H9 (cell line): ENCODE measurements at places on chromosomes 7 and 10.

GRCh38 chr7:45073031-45073785, 15.6 kb downstream of the NACAD start:
- DNase-seq: no peak
- no peak overlapping the region for H3K4me3 ChIP-seq
- H3K27ac ChIP-seq: no peak overlapping the region
- H3K36me3 ChIP-seq: peaks cover 6% of the 10 kb centered on the region; the same call in 2 of the 3 replicates
- H3K27me3 ChIP-seq: no peaks in the 10 kb centered on the region

DNA sequence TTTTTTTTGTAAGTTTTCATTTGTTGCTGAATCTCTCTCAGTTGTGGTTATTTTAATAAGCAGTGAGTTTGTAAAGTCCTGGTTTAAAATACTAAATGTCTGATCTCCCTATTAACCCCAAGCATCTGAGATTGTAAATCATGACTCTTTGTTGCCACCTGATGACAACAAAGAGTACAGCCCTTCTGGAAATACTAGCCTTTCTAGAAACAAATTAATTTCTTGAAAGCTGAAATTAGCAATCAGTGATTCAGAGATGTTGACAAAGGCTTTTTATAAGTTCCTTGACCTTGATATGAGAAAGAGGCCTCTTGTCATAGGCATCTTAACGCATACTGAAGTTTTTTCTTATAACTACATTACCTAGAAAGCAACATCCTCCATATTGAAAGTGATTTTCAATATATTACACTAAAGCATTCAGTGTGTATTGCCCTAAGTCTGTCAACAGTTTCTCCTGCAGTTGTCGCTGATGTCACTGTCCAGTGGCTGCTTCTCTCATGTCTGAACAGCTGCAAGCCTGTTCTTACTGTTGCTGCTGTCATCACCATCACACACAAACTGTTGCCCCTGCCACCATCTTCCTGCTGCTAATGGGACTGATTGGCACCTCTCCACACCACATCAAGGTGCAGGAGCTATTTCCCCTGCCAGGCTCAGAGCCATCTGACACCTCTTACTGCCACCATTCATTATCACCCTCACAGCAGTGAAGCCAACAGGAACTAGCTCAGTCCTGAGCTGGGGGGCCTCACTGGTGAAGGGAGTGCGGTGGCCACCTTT, 95.1 kb upstream of the LRGUK start:
- no peak for DNase-seq
- H3K36me3 ChIP-seq: peaks cover 18% of the 10 kb centered on the region
- H3K27me3 ChIP-seq: no peaks in the 10 kb centered on the region
- no peak overlapping the region for H3K4me3 ChIP-seq
- no peak overlapping the region for H3K27ac ChIP-seq
- peaks cover 9% of the 10 kb centered on the region for H3K4me1 ChIP-seq

DNA sequence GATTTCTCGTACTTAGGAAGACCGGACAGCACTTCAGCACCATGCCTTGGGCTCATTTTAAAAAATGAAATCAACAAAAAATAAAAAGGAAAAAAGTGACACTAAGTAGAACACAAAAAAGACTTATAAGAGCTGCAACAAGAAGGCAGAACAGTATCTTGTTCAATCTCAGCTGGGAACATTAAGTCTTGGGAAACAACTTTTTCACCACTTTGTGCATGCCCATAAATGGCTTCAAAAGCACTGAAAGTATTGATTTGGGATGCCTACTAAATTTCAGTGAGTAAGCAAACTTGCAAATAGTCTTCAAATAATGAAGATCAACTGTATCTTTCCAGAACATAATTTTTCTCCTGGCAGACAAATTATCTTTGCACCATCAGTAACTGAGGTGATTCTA, 489.3 kb downstream of the NXPH1 start:
- no peak for DNase-seq
- peaks cover 2% of the 10 kb centered on the region; the same call in 1 of the 2 replicates for H3K4me1 ChIP-seq
- H3K4me3 ChIP-seq: no peak overlapping the region
- no peaks in the 10 kb centered on the region for H3K36me3 ChIP-seq
- H3K27me3 ChIP-seq: no peaks in the 10 kb centered on the region

GRCh38 chr10:107303203-107303602, 138.7 kb upstream of the SORCS1 start:
- H3K27ac ChIP-seq: no peak overlapping the region
- DNase-seq: no peak
- H3K4me3 ChIP-seq: no peak overlapping the region
- no peaks in the 10 kb centered on the region for H3K36me3 ChIP-seq

- peaks cover 7% of the 10 kb centered on the region for H3K36me3 ChIP-seq
- DNase-seq: no peak
- peaks cover 2% of the 10 kb centered on the region; the same call in 1 of the 2 replicates for H3K27me3 ChIP-seq
- peaks cover 5% of the 10 kb centered on the region; the same call in 1 of the 2 replicates for H3K4me1 ChIP-seq
- H3K4me3 ChIP-seq: no peak overlapping the region
Observed at GRCh38 chr7:99086944-99087343, 57.0 kb downstream of the SMURF1 start.

- no peak for DNase-seq
- H3K27me3 ChIP-seq: no peaks in the 10 kb centered on the region
- no peak overlapping the region for H3K4me3 ChIP-seq
- no peaks in the 10 kb centered on the region; the same call in 1 of the 2 replicates for H3K4me1 ChIP-seq
- H3K27ac ChIP-seq: no peak overlapping the region
Observed at GRCh38 chr7:94883616-94884015, 23.8 kb upstream of the PPP1R9A start.

DNA sequence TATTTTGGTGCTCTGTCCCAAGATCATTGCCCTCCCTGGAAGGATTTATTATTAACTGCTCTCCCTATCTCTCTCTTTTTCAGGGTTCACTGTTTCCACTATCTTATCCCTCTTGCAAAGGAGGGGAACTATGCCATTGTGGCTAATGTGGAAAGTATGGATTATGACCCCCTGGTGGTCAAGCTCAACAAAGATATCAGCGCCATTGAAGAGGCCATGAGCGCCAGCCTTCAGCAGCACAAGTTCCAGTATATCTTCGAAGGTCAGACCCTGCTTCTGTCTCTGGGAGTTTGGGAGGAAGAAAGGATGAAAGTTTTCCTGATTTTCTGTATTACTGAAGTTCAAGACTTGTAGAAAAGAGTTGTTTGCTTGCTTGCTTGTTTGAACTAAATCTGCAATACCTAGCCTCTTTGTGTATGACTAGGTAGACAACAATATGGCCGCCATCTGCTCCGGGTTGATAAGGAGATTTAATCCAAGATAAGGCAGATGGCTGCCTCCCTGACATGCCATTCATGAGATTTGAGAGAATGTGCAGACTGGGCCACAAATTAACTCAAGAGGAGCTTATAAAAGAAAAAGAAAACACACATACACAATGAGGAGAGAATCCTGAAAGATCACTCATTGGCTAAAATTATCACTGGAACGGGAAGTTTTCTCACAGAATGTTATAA, 122.2 kb upstream of the LRGUK start:
- H3K27me3 ChIP-seq: no peaks in the 10 kb centered on the region
- no peak for DNase-seq
- no peaks in the 10 kb centered on the region for H3K4me1 ChIP-seq
- no peak overlapping the region for H3K4me3 ChIP-seq
- H3K36me3 ChIP-seq: peaks cover 6% of the 10 kb centered on the region

DNA sequence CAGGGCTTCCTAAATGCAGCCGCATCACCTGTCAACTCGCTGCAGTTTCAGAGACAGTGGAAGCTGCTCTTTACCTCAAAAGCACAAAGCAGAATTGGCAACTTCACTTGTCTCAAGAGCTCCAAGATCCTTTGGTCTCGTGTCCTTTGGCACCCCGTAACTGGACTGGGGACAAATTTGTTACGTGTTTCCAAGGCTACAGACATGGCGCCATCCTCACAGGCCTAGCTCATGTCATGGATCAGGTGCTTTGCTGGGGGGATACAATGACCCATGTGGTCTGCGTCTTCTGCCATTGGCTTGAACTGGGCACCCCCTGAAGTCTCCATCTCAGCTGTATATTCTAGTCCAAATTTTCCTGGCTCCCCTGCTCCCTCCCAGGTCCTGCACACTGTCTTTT, 48.6 kb downstream of the CHST3 start:
- no peak for DNase-seq
- H3K27ac ChIP-seq: no peak overlapping the region
- peaks cover 8% of the 10 kb centered on the region; the same call in 1 of the 2 replicates for H3K36me3 ChIP-seq
- H3K27me3 ChIP-seq: no peaks in the 10 kb centered on the region
- H3K4me3 ChIP-seq: no peak overlapping the region
- no peaks in the 10 kb centered on the region for H3K4me1 ChIP-seq

DNA sequence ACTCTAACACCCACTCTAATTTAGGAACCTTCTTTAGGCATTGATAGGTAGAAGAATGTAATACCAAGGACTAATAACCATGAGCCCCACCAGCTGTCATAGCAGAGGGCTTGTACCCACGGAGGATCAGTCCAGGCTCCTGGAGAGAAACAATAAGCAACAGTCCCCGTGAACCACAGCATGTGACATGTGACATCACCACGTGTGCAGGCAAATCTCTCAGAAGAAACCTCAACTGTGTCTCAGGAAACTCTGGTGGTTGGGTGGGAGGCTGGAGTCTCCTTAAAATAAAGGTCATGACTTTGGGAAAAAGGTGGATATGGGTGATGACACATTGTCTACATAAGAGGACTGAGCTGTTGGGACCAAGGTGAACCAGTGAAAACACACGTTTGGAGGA, 653.9 kb upstream of the FOXK1 start:
- H3K4me3 ChIP-seq: no peak overlapping the region
- no peak overlapping the region for H3K27ac ChIP-seq
- no peaks in the 10 kb centered on the region for H3K27me3 ChIP-seq
- no peak for DNase-seq
- H3K36me3 ChIP-seq: no peaks in the 10 kb centered on the region
- no peaks in the 10 kb centered on the region for H3K4me1 ChIP-seq

GRCh38 chr7:135759532-135759931, 10.9 kb upstream of the FAM180A start:
- no peak overlapping the region for H3K4me3 ChIP-seq
- H3K27ac ChIP-seq: no peak overlapping the region
- H3K4me1 ChIP-seq: peaks cover 5% of the 10 kb centered on the region; the same call in 1 of the 2 replicates

- peaks cover 5% of the 10 kb centered on the region; the same call in 1 of the 2 replicates for H3K4me1 ChIP-seq
- H3K4me3 ChIP-seq: no peak overlapping the region
- DNase-seq: no peak
- no peak overlapping the region for H3K27ac ChIP-seq
- peaks cover 7% of the 10 kb centered on the region; the same call in 2 of the 3 replicates for H3K36me3 ChIP-seq
Observed at GRCh38 chr7:24496036-24496435, 77.2 kb upstream of the PALS2 start.

GRCh38 chr7:66961096-66961495, 34.3 kb downstream of the SBDS start:
- H3K27ac ChIP-seq: no peak overlapping the region
- no peak for DNase-seq
- H3K36me3 ChIP-seq: peaks cover 4% of the 10 kb centered on the region; the same call in 1 of the 3 replicates

DNA sequence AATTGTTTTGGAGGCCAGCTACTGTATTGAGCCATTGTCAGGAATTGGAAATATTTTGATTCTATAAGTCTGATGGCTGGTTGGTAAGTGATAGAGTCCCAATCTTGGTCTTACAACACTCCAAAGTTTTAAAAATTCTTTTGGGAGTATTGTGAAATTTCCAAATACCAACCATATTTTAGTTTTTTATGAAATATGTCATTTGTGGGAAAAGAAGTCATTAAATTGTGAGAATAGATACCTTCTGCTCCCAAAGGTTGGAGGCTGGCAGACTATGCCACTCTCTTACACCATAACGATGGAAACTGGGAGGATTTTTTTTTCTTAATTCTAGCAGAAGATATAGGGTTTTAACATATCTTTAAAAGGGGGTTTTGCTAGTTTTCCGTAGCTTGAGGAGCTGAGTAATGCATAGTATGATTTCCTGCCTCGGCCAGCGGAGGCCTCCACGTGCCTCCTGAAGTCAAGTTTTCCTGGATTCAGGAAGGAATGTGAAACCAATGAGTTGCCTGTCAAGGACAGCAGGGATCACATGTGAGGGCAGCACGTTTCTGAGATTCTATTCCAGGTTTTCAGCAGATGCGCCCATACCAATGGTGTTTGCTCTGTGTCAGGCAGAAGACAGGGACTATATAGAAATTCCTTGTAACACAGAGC, 92.2 kb upstream of the LAMB4 start:
- H3K27me3 ChIP-seq: no peaks in the 10 kb centered on the region
- H3K27ac ChIP-seq: no peak overlapping the region
- H3K36me3 ChIP-seq: peaks cover 17% of the 10 kb centered on the region
